ENCODE measurements at places on chromosomes 13 and 19.

- DNase-seq, result no peak
Measured at GRCh38 chr13:105069106-105069505, 1466.4 kb downstream of the EFNB2 start.

DNA sequence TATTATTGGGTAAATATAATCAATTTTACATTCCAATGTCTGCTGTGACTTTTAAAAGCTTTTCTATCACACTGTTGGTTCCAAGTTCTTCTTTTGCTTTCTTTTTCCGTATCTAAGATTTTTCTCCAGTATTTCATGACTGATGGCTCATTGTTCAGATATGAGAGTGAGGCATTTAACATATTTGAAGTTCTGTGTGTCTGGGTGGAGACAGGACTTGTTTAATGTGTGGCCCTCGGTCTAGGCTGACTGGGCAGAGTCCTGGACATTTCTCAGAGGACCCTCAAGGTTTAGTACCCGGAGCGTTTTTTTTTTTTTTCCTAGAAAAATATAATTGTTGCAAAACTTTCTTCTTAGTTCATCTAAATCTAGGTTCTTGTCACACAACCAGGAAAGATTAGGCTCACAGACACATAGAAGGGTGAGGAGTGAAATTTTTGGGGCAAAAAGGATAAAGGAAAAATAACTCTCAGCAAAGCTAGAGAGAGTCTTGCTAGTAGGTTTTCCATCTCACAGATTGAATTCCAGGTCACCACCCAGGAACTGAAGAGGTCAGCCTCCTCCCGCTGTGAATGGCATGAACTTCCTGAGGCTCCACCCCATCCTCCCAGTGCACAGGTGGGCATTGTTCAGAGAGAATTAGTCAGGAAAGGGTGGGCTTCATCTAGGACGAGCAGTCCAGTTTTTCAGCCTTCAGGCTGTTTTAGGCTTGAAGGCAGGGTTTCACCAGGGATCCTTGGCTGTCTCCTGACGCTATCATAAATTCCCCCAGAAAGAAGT lies 1002.4 kb upstream of the PCDH9 start:
- DNase-seq, result no peak

GRCh38 chr13:48776401-48776800 lies 122.7 kb downstream of the CYSLTR2 start:
- DNase-seq, result no peak

- no peak for DNase-seq
Measured at GRCh38 chr19:49455773-49456172, 2.7 kb downstream of the ALDH16A1 start.

DNA sequence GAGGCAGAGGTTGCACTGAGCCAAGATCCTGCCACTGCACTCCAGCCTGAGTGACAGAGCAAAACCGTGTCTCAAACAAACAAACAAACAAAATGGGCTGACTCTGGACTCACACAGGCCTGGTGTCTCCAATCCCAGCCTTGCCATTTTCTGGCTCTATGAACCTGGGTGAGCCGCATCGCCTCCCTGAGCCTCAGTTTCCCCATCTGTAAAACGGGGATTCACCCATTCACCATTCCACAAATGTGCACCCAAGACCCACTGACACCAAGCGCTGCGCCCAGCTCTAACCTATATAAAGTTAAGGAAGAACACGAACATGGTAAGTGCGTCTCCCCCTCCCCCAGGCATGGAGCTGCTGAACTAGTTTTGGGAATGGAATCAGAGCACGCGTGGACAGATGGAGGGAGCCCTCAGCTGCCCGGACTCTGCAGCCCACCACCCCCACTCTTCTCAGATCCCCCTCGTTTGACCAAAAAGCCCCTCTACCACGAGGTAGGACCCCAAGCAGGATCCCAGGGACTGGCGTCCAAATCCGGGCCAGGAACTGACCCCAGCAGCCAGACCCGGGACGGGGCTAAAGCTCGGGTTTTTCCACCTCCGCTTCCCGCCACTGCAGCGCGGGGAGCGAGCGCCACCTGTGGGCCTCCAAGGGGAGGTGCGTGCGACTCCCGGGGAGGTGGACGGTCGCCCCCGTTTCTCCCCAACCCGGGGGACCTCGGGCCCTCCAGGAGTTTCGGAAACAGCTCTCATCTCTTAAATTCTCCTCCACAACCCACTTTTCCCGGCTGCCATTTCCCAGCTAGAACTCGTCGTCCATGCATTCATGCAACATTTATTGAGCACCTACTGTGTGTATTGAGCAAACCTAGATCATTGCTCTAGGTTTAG lies 33.0 kb upstream of the ADGRE5 start:
- DNase-seq, result peak; percentile 81

Data from germinal center (tissue), 1 donor.